ENCODE measurements at places on chromosomes 7 and 10.

GRCh38 chr10:57891201-57892006 is 376.3 kb downstream of the IPMK start:
- DNase-seq, result no peak

- DNase-seq, result no peak
Observed at GRCh38 chr10:96188421-96188820, 58.3 kb downstream of the ZNF518A start.

- no peak for DNase-seq
Observed at GRCh38 chr7:2843711-2844152, 376 bp downstream of the GNA12 start.

DNA sequence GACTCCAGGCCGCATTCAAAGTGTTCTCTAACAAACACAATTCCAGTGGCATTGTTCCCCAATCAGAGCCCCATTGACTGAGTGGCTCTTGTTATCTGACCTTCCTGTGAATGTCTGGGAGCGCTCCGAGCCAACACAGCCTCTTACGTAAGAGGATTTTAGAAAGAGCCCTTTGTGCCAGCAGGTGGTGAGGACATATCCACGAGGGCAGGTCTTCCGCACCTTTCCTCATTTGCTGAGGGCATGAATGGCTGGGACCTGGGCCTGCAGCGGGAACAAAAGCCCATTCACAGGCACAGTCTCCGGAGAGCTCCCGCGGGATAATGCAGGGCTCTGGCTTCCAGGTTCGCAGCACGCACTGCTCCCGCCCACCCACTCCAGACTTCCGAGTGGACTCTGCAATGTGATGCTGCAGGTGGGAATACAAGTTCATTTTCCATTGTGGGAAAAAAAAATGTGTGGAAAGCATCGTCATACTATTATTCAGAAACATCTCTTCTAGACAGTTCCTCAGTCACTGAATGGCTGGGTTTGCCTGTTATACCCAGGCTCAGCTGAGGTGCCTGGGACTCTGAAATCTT is 295.0 kb upstream of the IGFBP3 start:
- no peak for DNase-seq

DNA sequence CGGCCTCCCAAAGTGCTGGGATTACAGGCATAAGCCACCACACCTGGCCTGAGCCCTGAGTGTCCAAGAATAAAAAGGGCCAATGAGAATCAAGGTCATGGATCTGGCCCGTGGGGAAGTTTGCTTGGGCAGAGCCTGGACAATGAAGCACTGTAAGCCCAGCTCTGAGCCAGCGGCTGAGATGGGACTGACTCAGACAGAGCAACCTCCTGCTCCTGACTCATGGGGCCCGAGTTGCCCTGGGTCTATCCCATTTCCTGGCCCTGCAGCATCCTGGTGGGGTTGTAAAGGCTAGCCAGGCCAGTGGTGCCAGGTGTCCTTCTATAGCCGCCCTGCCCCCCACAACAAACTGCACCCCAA is 5.2 kb upstream of the MYH16 start:
- no peak for DNase-seq

Measured in left kidney (tissue), 8 donors.